ENCODE measurements at places on chromosomes 7 and 10. TPM values are rescaled to one million over a fixed set of nuclear protein-coding genes. Genes with fewer than 3 reads are reported as not detected.

ZNF239 gene
- total RNA-seq, result 1.9 TPM

NPC1L1 gene
- total RNA-seq, result 0.12 TPM

EPO gene
- not detected for total RNA-seq

SPDYE8 gene
- not detected for total RNA-seq

LRRN3 gene
- total RNA-seq, result 0.29 TPM

DNA sequence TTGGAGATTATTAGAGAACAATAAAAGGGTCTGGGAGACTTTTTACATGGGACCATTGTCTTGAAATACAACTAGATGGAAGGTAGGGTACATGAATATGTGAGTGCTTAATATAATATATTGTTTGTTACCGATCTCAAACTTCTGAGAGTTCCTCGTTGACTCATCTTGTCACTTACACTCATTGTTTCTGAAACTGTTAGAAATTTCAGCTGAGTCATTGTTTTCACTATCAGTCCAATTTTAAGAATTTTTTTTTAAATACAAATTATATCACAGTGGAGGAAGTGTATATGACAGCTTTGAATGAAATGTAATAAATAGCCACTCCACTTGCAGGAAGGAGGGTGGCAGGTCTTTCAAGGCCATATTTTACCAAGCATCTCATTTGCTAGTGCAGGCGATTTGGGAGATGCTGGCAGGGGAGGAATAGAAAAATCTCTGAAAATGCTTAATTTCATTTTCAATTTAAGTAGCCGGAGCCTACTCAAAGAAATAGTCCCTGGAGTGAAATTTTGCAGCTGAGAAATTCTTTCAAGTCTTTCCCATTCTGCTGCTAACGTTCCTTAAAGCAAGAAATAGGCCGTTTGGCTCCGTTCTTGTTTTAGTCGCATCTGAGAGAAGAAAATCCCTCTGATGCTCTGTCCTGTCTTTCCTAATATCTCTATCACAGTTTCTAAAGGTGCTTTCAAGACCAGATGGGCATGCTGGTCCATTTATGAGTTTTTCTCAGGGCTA lies 1404.2 kb upstream of the CELF2 start:
- DNase-seq, result no peak

- DNase-seq, result no peak
Measured at GRCh38 chr10:22570234-22570633, 144.1 kb downstream of the PIP4K2A start.

- no peak for DNase-seq
Measured at GRCh38 chr10:15504101-15504840, 133.2 kb upstream of the FAM171A1 start.

DNA sequence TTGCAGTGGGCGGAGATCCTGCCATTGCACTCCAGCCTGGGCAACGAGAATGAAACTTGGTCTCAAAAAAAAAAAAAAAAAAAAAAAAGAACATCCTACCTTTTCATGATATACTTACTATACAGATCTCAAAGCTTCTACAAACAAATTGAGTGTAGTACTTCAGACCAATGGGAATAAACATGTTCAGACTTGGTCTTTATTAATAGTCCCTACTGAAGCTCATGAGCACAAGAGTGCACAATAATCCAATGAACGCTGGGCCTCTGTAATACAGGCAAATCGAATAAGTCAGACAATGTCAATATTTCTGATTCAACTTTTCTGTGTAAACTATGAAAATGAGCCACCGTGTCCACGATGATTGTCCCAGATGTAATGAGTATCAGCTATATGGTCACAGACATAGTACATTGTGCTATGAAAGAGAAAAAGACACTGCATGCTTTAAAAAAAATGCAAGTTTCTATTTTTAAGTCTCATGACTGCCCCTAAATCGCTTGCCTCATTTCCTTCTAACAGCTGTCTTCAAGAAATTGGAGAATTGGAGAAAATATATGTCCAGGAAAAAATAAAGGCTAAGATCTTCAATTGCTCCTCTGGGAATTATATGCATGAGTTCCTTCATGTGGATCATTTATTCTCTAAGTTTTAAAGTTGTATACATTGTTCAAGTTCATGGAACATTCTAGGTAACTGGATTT lies 64.0 kb upstream of the CTTNBP2 start:
- no peak for DNase-seq

DNA sequence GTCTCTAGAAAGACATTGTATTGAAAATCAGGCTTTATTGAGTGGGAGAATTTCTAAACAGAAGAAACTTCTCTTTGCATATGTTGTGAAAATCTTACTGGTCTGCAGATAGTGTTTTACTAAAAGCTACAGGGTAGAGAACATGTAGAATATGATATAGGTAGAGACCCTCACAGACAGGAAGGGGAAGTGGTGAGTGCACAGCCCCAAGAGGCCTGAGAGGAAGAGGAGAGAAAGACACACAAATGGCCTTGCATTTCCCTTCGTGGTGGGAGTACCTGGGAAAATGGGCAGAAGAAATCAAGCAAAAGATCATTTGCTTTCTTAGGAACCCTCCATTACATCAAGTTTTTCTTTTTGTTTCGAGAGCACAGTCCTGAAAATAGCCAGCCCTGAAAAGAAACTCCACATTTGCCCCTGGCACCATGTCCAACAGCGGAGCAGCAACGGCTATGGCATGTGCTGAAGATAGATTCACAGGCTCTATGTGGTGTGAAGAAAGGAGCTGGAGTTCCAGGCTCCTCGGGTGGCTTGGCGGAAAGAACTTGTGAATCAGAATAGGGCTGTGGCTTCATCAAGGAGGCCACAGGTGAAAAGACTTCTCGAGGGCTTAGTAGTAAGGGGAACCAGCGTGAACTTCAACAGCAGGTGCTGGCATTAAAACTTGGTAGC lies 143.5 kb downstream of the CALCR start:
- no peak for DNase-seq

DNA sequence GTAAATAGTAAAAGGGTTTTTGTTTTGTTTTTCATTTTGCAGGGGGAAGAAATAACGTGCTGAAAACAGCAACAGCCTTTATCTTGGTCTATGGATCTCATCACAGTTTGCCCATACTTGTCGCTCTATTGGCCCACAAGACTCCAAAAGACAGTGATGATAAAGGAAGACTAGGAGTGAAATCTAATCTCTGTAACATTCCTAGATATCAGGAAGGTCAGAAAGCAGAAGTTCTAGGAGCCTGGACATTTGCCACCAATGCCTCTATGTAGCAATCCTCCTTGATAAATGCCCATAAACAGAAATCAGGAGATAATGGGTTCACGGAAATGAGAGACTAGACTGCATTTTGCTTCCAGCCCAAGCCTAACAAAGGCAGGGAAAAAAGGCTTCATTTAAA lies 8.9 kb downstream of the CUBN start:
- DNase-seq, result no peak

DNA sequence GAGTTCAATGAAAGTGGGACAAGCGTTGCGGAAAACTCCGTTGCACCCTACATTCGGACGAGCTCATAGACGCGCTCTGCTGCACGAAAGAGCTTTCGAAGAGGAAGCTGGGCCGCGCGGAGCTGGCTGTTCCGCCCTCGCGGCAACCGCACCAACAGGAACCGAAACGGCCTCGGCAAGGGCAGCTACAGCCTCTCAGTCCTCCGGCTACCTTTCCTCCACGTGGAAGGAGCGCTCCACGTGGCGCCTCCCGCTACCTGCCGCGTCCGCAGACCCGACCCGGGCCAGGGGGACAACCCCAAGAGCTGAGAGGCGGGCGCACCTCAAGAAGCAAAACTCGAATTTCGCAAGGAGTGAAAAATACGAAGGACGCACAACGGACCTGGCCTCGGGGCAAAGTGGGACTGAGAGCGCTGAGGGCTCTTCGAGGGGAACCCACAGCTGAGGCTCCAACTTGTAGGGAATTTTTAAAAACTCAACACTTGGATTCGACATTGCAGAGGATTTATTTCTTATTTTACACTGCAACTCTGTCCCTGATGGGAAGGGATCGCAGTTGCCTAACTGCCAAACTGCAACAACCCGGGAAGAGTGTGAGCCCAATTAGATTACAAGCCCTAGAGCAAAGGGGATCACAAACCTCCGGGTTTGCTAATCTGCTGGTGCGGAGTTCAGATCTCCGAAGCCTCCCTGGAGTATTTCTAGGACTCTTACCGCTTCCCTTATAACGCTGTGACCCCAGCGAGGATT lies 1.4 kb downstream of the HPSE2 start:
- peak; percentile 59 for DNase-seq

DNA sequence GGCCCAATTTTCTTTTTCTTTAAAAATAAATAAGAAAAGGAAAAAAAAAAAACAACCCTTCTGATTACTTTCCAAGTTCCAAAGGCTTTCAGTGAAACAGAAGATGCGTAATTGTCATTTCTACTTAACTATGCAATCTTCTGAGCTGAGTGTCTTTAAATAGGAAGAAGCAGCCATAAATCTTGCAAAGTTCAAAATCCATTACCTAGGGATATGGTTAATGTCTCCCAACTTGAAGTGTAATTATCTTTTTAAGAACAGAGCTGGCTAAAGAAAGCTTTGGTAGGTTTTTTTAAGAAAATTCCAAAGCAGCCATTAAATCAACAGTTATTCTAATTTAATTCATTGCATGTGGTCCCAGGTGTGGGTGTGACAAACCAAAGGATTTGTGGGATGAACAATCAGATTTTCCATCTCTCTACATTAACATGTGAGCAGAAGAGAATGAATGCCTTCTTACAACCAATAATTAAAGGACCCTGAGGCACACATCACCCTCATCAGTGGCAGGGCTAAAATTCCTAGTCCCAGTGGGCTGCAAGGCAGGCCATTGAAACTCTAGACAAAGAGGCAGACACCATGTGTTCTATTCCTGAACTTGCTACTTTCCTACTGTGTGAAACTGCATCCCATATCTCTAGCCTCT lies 419.2 kb downstream of the REEP3 start:
- DNase-seq, result no peak

All from mucosa of descending colon (tissue), 3 donors.